Suppressor macrophage treated with lipopolysaccharide for 1 hour (primary cell): ENCODE measurements at places on chromosomes 7 and 10.

DNA sequence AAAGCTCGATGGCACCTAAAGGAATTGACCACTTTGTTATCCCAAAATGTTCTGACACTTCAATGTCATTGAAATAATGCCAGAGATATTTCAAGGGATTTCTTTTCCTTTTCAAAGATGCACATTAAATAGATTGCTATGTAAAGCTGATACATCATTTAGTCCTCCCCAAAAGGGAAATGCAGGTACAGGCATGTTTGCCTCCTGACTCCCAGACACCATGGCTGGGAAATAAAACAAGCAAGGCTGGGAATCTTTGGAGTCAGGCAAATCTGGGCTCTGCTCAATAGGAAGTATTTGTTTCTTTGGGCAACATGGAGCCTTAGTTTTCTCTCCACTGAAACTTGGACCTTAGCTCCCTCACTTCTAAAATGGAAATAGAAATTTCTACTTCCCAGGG lies 230.8 kb upstream of the LRRTM3 start:
- DNase-seq: no peak

DNA sequence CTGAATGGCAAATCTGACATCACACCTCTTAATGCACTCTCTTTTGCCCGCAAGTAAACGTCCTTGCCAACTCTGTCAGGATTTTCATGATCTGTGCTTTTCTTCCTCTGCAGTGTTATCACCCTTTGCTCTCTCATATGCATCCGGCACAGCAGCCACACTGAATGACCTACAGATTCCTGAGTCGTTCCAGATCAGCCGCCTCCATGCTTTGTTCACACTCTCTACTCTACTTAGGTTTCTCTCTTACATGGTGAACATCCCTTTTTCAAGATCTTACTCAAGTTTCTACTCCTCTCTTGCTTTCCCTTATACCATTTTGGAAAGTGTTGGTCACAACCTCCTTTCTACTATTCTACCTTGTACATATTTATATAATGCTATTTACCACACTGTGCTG lies 127.7 kb upstream of the AOAH start:
- no peak for DNase-seq

DNA sequence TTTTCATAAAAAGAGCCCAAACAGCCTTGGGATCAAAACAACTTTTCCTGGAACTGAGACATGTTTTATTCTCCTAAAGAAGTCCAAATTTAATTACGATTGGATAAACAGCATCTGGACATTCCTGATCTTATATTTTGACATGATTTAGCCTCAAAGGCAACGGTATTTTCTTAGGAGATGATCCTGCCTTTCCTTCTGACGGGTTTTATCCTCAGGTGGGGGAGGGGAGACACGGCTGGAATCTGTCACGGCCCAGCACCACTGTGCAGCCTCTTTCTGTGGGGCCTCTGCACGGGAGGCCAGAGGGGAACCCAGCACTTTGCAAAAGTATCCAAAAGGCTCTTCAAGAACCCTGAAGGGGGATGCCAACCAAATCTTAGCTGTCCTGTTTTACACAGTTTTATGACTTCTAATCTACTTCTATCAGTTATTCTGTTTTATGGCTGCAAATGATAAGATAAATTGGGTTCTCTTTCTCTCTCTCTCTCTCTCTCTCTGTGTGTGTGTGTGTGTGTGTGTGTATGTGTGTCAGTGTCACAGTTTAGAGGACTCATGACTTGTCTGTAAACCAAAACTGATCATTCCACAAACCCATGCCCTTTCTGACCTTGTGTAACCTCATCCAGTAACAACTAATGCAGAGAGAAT lies 321.1 kb upstream of the NPVF start:
- DNase-seq: no peak

DNA sequence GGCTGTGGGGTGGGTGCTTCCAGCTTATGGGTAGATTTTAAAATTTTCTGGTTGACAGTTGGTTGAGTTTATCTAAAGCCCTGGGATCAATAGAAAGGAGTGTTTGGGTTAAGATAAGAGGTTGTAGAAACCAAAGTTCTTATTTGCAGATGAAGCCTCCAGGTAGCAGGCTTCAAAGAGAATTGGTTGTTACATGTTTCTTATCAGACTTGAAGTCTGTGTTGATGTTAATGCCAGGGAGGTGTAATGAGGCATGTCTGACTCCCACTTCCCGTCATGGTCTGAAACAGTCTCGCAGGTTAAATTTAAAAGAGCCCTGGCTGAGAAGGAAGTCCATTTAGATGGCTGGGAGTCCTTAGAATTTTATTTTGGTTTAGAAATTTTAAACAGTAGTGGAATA lies 165.2 kb upstream of the TMEM72 start:
- DNase-seq: no peak

DNA sequence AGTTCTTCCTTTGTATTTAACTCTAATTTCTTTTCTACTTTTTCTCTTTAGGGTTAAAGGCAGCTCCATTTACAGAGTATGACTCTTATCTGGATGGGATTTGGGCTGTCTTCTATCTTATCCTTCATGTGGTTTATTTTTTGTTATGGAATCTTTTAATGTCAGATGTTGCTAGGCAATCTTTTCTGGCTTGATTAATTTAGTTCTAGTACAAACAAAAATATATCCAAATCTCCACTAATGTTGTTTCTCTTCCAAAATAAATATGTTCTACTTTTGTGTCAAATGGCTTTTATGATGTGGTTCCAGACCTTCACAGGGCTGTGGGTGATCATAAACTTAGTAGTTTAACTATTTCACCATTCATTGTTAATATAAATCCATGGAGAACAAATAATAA lies 246.9 kb downstream of the AHR start:
- no peak for DNase-seq

DNA sequence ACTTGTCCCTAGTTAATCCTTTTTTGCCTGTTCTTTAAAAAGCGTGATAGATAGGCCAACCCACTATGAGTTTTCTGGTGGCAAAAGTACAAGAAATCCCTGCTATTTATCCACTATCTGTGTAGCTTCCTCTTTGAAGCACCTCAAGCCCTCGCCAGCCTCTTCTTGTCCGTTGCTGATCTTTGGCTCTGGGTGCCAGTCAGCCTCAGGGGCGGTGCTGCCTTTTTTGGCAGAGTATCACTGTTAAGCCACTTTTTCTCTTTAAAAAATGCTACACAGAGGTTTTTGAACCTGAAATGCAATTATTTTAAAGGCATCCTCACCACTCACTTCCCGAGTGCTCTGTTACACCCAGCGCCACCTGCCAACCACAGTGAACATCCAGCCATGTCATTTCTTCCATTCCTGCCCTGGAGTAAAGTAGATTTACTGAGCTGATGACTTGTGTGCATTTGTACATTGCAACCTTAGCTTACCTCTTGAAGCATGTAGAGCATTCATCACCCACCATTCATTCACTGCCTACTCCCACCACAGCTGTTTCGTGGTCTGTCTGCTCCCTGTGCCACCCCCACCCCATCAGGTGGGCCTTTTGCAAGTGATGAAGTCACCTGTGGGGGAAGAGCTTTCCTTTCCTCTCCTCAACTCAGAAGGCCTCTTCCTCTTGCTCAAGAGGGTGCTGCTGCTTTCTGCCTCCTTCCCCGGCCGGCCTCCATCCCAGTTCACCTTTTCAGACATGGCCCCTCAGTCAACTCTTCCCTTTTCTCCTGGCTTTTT lies 414.2 kb upstream of the GALNT17 start:
- no peak for DNase-seq

DNA sequence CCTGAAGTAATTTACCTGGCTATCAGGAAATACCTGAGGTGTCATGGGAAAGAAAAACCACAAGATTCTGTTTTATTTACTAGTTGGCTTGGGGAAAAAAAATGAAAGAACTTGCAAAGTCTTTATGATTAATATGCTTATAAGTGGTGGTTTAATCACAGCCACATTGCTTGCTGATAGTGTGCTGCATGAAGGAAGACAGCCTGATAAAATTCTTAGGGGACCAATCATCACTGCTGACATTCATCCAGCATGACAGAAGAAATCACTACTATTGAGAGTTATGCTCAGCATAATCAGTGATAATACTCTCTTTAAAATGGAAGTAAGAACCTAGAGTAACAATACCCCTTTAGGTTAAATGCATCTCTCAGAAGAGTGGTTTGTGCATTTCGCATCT lies 150.2 kb upstream of the LRRN3 start:
- DNase-seq: no peak

DNA sequence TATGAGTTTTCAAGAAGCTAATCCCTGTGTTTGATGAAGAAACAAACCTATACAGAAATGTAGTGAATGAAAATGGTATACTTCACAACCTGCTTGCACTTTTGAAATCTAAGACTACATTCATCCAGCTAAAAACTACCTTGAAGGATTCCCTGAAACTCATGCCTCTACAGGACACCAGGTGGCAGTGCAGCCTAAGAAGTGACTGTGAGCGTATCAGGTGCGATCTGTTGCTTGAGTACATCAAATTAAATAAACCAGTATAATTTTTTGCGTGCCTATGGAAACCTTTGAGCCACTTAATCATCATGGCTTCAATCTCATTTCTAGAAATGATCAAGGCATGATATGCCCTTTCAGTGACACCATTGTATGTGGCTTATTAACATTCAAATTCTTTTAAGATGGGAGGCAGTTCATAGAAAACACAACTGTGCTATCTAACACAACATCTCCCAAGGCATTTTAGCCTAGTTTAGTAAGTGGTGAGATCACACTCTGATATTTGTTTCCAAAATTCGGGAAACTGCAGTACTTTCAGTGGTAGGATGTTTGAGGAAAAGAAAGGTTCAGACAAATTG lies 57.4 kb downstream of the PPP1R17 start:
- peak; percentile 71 for DNase-seq

DNA sequence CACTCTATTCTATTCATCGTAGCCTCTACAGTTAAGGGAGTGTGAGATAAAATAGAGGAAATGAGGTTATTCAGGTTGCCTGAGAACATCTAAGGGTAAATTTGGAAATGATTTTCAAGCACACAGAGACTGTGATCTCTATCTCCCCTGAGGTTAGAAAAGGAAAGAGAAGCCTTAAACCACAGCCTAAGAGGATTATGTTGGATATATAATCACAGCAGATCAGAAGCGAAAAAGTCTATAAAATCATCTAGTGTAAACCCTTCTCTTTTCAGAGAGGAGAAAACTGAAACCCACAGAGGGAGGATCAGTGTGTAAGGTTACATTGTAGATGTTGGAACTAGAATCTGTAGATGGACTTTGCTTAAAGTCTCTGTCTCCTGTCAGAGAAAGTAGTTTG lies 90.6 kb upstream of the SEMA3E start:
- no peak for DNase-seq

DNA sequence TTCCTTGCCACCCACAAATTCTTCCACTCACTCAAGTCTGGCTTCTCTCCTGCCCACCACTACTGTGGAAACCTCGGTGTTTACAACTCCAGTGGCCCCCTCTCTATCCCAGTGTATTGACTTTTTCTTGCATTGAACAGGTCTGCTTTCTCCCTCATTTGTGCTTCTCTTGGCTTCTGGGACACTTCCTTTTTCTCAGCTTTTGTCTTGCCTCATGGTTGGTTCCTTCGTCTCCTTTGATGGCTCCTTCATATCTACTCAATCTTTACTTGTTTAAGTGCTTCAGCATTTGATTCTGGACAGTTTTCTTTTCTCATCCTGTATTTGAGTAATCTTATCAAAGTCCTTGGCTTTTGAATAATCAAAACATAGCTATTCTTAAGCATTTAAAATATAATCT lies 35.9 kb upstream of the FAM3C start:
- DNase-seq: no peak

GRCh38 chr7:74373536-74373935 lies 80.2 kb upstream of the GTF2IRD1 start:
- DNase-seq: no peak

- no peak for DNase-seq
These were observed 88.5 kb downstream of the VTI1A start for GRCh38 chr10:112535531-112535951.

GRCh38 chr7:100059251-100059739 lies 9.7 kb downstream of the ZSCAN21 start:
- no peak for DNase-seq

DNA sequence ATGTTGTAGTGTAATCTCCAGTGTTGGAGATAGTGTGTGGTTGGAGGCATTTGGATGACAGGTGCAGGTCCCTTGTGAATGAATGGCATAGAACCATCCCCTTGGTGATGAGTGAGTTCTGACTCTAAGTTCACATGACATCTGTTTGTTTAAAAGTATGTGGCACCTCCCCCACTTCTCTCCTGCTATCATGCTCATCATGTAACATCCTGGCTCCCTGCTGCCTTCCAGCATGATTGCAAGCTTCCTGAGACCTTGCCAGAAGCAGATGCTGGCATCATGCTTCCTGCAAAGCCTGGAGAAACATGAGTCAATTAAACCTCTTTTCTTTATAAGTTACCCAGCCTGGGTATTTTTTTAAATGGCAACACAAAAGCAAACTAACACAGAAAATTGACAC lies 499.0 kb upstream of the SEMA3D start:
- DNase-seq: no peak

- no peak for DNase-seq
These were observed 15.7 kb downstream of the FXYD4 start for GRCh38 chr10:43386981-43387677.

- DNase-seq: peak; percentile 34
These were observed 174.1 kb upstream of the BET1 start for GRCh38 chr7:94178230-94178629.

DNA sequence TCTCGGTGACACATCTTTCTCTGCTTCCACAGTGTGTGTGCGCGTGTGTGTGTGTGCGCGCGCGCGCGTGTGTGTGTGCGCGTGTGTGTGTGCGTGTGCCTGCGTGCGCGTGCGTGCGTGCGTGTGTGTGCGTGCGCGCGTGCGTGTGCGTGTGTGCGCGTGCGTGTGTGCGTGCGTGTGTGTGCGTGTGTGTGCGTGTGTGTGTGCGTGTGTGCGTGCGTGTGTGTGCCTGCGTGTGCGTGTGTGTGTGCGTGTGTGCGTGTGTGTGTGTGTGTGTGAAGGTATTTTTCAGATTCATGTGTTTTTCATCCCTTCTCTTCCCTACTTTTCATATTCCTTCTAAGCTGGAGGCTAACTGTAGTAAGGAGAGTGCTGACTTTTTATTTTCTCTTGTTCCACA lies 148.4 kb downstream of the CREB5 start:
- no peak for DNase-seq

- no peak for DNase-seq
These were observed 160.8 kb downstream of the XPNPEP1 start for GRCh38 chr10:109762555-109762954.

DNA sequence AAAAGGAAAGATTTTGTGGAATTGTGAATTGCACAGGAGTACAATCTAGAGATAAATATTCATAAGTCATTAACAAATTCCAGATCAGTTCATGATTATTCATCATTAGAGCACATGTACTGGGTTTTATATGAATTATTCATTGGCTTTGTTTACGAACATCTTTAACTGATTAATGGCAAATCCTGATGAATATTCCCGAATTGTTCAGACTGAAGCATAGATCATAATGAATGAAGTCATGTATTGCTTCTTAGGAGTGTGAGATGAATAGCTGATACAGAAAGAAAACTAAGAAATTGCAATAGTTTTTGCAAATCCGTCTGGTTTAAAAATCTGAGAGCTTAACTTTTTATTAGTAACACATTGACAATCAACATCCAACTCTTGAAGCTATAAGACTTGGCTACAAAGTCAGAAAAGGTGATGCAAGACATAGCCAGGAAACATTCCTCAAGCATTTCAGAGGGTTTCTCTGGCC lies 183.6 kb upstream of the DGKB start:
- DNase-seq: no peak
